ENCODE measurements at places on chromosomes 6 and 20. TPM values are rescaled to one million over a fixed set of nuclear protein-coding genes. Genes with fewer than 3 reads are reported as not detected.

The FAM184A gene
- 134 TPM for total RNA-seq

The OPRM1 gene
- total RNA-seq, result not detected

The HEY2 gene
- total RNA-seq, result 82.7 TPM

The BTNL2 gene
- not detected for total RNA-seq

The SEMG1 gene
- total RNA-seq, result not detected

The VWA7 gene
- total RNA-seq, result 0.74 TPM

The GTSF1L gene
- total RNA-seq, result not detected

The RAD21L1 gene
- total RNA-seq, result 1.1 TPM

The DEFB132 gene
- not detected for total RNA-seq

The KCNK15 gene
- not detected for total RNA-seq

The TRAPPC3L gene
- total RNA-seq, result not detected

The GMPR gene
- 1.8 TPM for total RNA-seq

The OTOR gene
- 4.5 TPM for total RNA-seq

The FRS3 gene
- 8.8 TPM for total RNA-seq

The KHDC1L gene
- not detected for total RNA-seq

The OGFR gene
- 27.6 TPM for total RNA-seq

The CLDN20 gene
- 0.23 TPM for total RNA-seq

The MOXD1 gene
- total RNA-seq, result 0.08 TPM
